ENCODE measurements at places on chromosomes 1 and 21. TPM values are rescaled to one million over a fixed set of nuclear protein-coding genes. Genes with fewer than 3 reads are reported as not detected.

CLCA1 gene
- 2,132 TPM for polyA plus RNA-seq

MARK1 gene
- polyA plus RNA-seq: 3.9 TPM

TDRD5 gene
- 0.40 TPM for polyA plus RNA-seq

UTS2 gene
- 0.36 TPM for polyA plus RNA-seq

TMEM269 gene
- 0.10 TPM for polyA plus RNA-seq

STIL gene
- 4.7 TPM for polyA plus RNA-seq

KRTAP19-1 gene
- polyA plus RNA-seq: not detected

CLSTN1 gene
- polyA plus RNA-seq: 66.2 TPM

DIO1 gene
- polyA plus RNA-seq: 0.58 TPM

PANK4 gene
- polyA plus RNA-seq: 20.7 TPM

KDF1 gene
- polyA plus RNA-seq: 20.4 TPM

JAM2 gene
- polyA plus RNA-seq: 11.3 TPM

DNA sequence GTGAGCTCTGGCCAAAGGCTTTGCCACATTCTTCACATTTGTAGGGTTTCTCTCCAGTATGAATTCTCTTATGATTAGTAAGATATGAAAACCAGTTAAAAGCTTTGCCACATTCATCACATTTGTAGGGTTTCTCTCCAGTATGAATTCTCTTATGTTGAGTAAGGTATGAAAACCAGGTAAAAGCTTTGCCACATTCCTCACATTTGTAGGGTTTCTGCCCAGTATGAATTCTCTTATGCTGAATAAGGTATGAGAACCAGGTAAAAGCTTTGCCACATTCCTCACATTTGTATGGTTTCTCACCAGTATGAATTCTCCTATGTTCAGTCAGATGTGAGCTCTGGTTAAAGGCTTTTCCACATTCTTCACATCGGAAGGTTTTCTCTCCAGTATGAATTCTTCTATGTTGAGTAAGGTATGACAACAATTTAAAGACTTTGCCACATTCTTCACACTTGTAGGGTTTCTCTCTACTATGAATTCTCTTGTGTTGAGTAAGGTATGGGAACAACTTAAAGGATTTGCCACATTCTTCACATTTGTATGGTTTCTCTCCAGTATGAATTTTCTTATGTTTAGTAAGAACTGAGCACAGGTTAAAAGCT lies 20.7 kb downstream of the ZNF695 start:
- DNase-seq: no peak

GRCh38 chr21:44498280-44499210 lies 41.5 kb downstream of the KRTAP10-1 start:
- DNase-seq: no peak

- peak; percentile 74 for DNase-seq
These were observed 2.5 kb upstream of the PNRC2 start for GRCh38 chr1:23957096-23957495.

DNA sequence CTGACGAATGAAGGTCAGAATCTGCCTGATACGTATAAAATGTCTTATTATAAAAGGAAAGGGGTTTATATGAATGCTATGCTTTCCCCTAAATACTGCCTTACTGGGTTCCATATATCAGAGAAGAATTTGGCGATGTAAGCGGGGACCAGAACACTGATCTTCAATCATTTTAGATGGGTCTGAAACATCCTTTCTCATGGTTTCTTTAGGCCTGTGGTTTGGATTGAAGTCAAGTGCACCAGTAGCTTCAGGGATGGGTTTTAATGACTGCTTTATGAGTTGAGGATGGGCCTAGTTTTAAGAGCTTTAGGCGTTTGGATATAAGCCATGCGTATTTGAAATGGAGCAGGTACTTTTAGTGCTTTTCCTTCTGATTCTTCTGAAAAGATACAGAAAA lies 6.9 kb downstream of the FMN2 start:
- no peak for DNase-seq

- no peak for DNase-seq
These were observed 75.9 kb downstream of the IVNS1ABP start for GRCh38 chr1:185241127-185241526.

- no peak for DNase-seq
These were observed 16.5 kb upstream of the TSPAN2 start for GRCh38 chr1:115105831-115106230.

DNA sequence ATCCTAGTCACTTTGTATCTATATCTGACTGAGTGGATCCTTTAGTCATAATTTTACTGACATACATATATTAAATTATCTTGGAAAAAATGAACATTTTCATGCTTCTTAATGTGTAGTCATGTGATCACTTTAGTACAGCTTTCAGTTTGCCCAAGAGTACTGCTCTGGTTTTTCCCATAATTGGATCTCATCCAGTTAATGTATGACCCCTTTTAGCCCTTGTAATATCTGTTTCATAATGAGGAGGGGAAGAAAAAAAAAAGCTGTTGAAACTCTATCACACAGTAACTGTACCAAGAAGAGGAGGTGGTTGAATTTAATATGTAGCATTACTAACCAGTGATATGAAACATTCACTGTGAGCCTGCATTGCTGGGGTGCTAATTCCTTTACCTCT lies 328.7 kb downstream of the PTPRC start:
- DNase-seq: no peak

DNA sequence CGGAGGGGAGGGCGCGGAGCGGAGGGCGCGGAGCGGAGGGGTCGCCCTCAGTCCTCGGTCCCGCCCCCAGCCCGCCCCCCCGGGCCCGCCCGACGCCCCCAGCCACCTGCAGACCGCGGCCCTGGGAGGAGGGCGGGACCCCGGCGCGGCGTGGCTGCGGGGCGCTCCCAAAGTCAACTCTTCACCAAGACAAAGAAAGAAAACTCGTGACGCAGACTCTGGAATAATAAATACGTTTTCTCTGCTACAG lies 1.2 kb downstream of the HES4 start:
- no peak for DNase-seq

DNA sequence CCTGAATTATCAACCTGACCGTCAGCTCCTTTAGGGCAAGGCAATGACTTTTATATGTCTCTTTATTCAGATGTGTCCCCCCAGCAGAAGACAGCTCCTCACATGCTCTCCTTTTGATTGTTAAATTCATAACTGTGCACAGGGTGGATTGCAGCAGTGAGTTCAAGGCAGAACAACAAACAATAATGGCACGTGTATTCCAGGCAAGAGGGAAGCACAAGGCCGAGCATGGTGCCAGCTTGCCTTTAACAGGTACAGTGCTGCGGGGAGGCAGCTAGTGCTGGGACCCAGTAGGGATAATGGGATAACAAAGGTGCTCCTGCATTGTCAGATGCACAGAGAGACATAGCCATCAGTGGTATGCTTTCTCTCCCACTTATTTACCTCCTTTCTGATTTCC lies 248.4 kb downstream of the RHOU start:
- no peak for DNase-seq

GRCh38 chr1:94259635-94260289 lies 22.4 kb upstream of the ARHGAP29 start:
- DNase-seq: no peak

DNA sequence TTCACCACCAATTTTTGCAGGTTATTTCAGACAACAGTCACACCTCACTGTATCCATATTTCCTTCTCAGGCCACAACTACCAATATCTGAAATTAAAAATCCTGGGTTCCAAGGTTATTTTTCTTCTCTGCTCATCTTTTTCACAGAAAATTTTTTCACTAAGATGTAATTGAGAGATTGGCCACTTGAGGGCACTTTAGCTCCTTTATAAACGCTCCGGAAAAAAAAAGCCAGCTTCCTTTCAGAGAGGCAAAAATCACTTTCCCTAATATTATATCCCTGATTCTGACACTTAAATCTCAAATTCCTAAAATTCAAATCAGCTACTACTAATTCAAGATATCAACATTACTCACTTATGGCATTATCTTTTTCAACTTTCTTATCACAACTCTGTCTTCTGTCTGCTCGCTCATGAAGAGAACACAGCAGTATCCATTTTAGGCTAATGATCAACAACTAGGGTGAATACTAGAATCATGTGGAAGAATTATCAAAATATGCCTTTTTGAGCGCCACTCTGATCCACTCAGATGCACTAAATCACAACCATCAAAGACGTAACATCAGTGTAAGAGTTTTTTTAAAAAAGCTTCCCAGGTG lies 101.4 kb upstream of the RGS1 start:
- peak; percentile 16 for DNase-seq

DNA sequence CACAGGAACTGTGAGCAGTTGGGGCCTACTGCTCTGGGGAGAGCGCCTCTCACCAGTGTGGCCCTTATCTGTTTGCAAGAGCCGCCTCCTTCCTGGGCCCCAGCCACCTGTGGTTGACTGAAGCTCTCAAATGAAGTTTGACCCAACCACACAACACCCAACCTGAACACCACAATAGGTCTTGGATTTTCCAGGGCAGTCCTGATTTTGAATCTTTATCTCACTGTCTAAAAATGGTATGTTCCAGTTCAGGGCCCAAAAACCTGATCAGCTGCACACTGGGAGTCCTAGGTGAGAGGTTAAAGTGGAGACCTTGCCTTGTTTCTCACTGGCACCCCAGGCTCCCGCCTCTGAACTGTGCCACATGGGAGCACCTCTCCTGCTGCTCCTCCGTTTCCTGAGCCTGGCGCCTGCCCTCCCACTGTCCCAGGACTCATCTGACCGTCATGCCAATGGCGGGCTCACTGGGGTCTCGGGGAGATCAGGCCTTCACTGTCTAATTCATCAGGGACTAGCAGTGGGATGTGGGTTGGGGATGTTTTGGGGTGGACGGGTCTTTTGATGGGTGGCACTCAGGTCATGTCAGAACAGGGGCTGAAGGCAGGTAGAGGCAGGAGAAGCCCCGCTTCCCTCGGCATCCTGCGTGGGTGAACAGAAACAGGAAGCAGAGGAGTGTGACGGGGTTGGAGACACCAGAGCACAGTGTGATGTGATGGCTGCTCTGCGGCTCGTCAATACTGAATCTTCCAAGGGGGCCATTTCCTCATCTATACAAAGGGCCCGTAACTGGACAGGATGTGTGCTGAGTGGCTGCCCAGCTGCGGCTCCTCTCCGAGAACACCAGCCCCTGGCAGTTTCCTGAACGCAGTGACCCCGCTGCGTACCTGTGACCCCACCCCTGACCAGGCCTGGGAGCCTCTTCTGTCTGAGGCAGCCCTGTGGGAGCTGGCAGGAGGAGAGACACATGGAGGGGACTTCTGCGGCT lies 59.6 kb upstream of the ITPKB start:
- peak; percentile 74 for DNase-seq

- peak; percentile 43 for DNase-seq
These were observed 45.3 kb upstream of the FBXO28 start for GRCh38 chr1:224068458-224069072.

GRCh38 chr1:179146911-179147310 lies 65.0 kb downstream of the TOR3A start:
- DNase-seq: no peak

DNA sequence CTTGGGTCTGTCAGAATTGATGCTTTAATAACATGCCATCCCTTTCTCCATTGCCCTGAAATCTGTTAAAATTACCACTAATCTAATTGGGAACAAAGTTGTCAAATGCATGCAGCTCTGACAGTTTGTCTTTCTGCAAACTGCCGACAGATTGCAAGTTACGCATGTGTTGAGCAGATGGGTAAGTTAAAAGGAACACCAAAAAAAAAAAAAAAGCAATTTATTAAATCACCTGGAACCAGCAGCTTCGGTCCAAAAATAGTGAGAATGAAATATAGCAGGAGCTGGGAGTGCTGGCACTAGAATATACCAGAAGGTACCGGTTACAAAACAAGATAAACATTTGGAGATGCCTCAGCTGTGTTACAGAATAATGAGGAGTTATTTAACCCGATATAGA lies 149.6 kb upstream of the C1orf87 start:
- no peak for DNase-seq

DNA sequence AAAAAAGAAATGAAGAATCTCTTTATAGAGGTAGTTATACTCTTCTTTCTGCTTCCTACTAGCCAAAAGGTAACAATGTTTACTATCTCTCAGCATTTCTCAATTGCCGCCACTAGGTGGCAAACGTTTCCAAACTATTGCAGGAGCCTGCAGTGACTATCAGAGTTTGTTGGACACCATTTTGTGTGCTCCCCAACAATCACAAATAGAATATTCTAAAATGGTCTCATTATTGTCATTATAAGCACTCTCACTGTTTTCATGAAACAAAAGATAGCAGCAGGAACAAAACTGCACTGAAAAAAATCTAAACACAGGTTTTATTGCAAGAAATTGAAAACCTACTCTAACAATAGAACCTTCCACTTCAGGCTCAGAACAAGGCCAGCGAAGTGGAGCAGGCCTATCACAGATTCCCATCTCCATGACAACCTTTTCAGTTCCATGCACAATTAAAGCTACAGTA lies 83.9 kb upstream of the PLPPR4 start:
- peak; percentile 56 for DNase-seq

- no peak for DNase-seq
These were observed 28.2 kb upstream of the FMO1 start for GRCh38 chr1:171220081-171220420.

DNA sequence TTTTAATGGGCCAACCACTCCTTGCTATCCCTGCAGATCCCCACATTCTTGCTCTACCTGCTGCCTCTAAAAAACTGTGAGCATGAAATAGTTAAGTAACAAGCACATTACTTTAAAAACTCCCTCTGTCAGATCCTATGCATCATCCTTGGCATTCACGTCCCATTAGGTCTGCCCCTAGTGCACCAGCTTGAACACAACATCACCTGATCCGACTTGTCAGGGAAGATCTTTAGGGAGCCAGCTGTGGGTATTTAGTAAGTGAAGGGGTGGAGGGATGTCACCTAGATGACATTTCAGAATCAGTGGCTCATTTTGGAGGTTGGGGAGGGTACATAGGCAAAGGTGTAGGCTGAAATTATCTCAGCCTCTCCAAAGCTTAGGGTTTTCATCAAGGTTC lies 33.5 kb downstream of the RXRG start:
- DNase-seq: no peak

GRCh38 chr1:63524201-63524600 lies 876 bp downstream of the EFCAB7 start:
- DNase-seq: no peak

GRCh38 chr1:23904748-23905357 lies 8.3 kb downstream of the CNR2 start:
- DNase-seq: no peak

DNA sequence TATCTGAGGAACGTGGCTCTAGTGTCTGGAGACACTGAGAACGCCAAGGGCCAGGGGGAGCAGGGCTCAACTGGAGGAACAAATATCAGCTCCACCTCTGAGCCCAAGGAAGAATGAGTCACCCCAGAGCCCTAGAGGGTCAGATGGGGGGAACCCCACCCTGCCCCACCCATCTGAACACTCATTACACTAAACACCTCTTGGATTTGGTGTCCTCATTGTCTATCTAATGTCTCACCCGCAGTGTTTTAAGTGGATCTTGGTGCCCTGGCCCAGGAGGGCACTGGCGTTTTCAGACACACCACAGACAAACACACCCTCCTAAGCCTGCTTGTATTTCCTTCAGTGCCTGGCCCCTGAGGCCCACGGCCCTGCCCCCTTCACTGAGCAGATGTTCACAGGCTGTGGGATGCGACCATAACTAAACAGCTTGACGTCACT lies 2.2 kb upstream of the FALEC start:
- DNase-seq: no peak

GRCh38 chr1:22914633-22915217 lies 57.9 kb downstream of the LACTBL1 start:
- DNase-seq: no peak
